ENCODE measurements at places on chromosomes 13 and 19. TPM values are rescaled to one million over a fixed set of nuclear protein-coding genes. Genes with fewer than 3 reads are reported as not detected.

DNA sequence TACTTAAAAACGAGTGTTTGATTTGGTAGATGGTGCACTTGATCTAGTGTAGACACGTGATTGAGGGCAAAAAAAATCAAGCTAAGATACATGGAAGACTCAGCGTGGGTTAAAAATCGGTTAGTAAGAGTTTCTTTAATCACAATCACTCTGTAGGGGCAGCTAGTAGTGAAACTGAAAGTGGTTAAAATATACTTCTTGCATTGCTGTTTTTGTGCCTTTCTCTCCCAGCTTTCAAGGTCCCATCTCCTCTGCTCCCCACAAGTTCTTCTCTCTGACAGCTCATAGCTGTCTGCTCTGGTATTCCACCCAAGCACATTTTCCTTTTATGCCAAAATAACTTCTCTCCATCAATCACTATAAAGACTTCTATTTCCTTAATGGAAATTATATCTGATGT, 1089.7 kb downstream of the EFNB2 start:
- no peak for DNase-seq

GRCh38 chr19:50803633-50804419, 13.6 kb downstream of the ACP4 start:
- DNase-seq, result no peak

DNA sequence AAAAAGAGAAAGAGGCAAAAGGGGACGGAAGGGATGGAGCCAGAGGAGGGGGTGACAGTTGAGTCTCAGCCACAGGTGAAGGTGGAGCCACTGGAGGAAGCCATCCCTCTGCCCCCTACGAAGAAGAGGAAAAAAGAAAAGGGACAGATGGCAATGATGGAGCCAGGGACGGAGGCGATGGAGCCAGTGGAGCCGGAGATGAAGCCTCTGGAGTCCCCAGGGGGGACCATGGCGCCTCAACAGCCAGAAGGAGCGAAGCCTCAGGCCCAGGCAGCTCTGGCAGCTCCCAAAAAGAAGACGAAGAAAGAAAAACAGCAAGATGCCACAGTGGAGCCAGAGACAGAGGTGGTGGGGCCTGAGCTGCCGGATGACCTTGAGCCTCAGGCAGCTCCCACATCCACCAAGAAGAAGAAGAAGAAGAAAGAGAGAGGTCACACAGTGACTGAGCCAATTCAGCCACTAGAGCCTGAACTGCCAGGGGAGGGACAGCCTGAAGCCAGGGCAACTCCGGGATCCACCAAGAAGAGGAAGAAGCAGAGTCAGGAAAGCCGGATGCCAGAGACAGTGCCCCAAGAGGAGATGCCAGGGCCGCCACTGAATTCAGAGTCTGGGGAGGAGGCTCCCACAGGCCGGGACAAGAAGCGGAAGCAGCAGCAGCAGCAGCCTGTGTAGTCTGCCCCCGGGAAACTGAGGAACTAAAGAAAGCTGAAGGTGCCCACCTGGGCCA, 2.5 kb downstream of the POLR1G start:
- no peak for DNase-seq

Gene CYP2F1
- not detected for total RNA-seq

GRCh38 chr19:18321734-18322102, 1.2 kb downstream of the LSM4 start:
- DNase-seq, result no peak
